Astrocyte of the spinal cord (primary cell): ENCODE measurements at places on chromosomes 6 and 20.

DNA sequence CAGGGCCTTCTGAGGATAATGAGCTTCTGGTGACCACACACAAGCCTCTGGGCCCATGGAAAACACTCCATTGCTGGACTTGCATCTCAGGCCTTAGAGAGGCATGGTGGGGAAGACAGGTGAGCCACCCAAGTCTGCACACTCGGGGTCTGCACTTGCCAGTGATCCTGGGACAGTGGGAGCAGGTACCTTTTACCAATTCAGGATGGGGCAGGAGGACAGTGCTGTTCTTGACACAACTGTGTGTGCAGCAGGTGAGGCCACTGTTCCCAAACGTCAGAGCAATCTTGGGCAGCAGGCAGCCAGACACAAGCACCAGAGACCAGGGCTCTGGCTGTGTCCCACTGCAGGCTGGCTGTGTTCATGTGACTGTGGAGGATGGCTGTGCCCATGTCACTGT is 221.3 kb downstream of the ERMARD start:
- no peak for DNase-seq

- DNase-seq, result no peak
Measured at GRCh38 chr20:44598423-44599305, 16.3 kb downstream of the PKIG start.

DNA sequence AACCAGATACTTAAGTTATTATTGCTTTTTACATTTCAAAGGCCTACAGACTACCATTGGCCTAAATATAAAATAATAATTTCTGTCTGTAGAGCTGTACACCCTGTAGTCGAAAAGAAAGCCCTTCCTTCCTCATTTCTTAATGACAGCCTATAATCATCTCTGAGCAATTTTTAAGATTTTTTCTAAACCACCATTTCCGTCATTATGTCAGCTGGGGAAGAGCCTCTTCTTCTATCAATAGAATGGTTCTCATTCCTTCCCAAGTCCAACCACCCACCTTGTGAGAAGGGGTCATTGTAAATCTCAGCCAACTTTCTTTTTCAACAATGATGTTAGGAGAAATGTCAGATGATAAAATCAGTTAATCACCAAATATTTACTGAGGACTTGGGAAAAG is 91.8 kb downstream of the PLEKHG1 start:
- no peak for DNase-seq

GRCh38 chr20:22307409-22307808 is 277.0 kb downstream of the FOXA2 start:
- no peak for DNase-seq

- no peak for DNase-seq
Measured at GRCh38 chr6:111899531-111899930, 26.3 kb upstream of the FYN start.

DNA sequence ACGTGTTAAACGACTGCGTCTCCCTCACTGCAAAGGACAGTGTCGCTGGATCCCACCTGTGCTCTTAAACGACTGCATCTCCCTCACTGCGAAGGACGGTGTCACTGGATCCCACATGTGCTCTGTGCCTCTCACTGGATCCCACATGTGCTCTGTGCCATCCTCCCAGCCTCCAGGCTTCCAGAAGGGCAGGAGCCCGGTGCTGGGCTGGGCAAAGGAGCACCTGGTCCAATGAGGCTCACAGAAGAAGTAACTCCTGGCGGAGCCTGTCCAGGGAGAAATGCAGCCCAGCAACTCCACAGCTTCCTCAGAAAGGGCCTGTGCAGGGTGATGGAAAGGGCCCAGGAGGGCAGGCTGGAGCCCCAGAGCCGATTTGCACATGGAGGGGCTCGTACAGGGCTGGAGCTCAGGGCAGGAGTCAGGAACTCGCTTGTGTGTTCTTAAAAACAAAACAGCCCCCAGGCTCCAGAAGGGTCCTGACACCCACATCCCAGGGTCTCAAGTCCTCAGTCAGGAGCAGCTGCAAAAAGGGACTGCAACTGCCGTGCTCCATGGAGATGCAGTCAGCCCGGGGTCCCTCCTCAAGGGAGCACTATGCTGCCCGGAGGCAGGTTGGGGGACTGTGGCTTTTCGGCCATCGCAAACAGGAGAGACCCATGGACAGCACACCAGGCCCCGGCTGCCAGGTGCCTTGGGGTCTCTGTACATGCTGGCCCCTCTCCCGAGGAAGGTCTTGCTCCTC is 52.7 kb downstream of the DLL1 start:
- DNase-seq, result no peak

DNA sequence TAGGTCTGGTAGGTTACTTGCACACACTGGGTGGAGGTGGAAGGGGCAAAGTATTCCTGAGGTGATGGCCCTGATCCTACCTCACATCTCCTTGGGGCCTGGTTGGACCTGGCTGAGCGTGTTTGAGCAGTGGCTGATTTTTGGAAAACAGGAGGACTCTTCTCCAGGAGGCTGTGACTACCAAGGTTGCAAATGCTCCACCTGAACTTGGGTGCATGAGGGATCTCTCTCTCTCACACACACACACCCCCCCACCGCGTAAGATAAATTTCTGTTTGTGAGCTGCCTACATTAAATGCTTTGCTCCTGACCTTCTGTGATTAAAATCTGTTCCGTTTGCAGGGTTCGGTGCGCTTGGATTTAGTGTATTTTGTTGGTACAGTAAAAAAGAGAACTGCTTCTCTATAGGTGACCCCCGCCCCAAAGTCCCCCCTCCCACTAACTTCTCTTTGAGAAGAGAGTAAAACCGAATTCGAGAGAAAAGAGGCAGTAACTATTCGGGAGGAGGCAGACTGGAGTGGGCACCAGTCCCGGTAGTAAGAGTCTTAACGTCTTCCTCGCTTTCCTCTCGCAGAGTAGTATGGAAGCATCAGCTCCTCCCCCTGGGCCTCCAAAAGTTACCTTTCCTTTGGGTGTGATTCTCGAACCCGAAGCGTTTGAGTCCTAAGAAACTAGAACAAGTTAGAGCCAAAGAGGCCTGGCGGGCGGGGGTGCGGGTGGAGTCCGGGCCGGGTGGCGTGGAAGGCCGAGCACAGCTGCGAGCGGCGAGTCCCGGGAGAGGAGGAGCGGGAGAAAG is 585 bp upstream of the DSE start:
- peak; percentile 83 for DNase-seq

- peak; percentile 62 for DNase-seq
Measured at GRCh38 chr6:161374971-161375873, 101.4 kb upstream of the AGPAT4 start.

DNA sequence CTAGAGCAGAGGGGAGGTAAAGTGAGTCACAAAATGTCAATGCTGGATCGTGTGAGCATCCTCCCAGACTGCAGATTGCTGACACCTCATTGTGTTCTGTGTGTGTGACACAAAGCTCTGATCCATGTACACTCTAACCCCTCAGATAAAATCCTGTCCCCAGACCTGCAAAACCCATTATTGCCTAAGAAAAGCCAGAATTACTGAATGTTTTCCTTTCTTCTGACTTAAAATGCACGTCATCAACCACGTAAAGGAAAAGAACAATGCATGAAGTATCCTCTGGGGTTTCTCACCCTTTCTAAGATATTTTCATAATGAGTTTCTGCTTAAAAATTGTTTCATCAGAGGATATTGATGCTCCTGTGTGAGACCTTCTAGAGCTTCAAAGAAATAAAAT is 218.0 kb upstream of the PREP start:
- peak; percentile 32 for DNase-seq

- DNase-seq, result no peak
Measured at GRCh38 chr6:46648869-46649492, 3.6 kb downstream of the CYP39A1 start.

- DNase-seq, result no peak
Measured at GRCh38 chr20:22159276-22159675, 425.1 kb downstream of the FOXA2 start.

- no peak for DNase-seq
Measured at GRCh38 chr6:135546206-135546605, 48.7 kb upstream of the AHI1 start.

- DNase-seq, result no peak
Measured at GRCh38 chr6:10458287-10458686, 43.4 kb upstream of the TFAP2A start.

DNA sequence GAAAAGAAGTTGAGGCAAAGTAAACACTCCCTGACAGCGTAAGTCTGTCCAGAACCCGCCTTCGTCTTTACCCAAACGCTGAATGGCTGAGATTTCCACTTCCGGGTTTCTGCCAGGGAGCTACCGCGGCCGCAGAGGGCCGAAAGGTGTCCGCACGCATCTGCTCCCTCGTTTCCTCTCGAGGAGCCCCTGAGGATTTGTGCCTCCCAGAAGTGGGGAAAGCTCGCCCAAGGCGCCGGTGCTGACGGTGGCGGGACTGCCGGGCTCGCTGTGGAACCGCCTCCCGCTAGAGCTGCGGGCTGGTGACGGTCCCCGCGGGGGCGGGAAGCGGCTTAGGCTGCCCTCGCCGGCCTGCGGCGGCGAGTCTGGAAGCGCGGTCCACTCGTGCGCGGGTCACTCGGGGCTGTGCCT is 1760.2 kb upstream of the DEFB115 start:
- no peak for DNase-seq

DNA sequence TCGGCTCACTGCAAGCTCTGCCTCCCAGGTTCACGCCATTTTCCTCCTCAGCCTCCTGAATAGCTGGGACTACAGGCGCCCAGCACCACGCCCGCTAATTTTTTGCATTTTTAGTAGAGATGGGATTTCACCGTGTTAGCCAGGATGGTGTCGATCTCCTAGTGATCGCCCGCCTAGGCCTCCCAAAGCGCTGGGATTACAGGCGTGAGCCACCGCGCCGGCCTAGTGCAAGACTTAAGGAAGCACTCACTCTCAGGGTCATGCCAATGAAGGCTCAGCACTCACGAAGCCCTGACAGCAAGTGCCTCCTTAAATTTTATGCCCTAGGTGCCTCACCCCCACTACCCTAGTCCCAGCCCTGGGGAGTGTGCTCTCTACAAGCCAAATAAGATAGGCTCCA is 4.7 kb upstream of the DOK5 start:
- DNase-seq, result no peak

DNA sequence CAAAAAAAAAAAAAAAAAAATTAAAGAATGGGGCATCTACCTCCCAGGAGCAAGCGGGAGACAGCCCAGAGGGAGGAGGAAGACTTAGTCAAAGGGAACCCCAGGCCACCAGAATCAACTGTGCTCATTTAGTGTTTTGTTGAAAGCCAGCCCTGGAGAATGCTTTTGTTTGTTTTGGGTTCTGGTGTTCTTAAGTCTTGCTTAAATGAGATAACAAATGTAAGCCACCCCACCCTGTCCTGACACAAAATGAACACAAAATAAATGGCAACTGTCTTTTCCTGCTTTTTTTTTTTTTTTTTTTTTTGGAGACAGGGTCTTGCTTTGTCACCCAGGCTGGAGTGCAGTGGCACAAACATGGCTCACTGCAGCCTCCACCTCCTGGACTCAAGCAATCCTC is 165.0 kb upstream of the JARID2 start:
- no peak for DNase-seq

- DNase-seq, result peak; percentile 27
Measured at GRCh38 chr6:117906507-117906957, 532 bp upstream of the SLC35F1 start.

DNA sequence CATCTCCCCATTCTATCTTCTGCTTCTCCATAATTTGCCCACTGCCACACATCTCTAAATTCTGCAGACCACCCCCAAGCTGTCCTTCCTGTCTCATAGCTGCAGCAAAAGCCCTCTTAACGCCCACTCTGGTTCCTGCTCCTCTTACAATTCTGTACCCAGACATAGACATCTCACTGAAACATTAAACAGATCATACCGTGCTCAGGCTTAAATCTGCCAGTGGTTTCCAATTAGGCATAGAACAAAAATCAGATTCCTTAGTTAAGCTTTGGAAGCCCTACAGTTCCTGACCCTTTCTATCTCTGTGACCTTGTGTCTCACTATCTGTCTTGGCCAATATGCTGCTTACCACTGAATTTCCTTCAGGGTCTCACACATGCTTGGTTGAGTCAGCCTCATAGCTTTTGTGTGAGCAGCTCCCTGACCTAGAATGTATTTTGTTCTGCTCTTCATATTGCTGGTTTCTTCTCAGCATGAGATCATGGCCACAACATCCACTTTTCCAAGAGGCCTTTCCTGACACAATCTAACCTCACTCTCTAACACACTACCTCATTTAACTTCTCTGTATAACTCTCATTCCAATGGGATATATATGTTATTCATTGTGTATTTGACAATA is 749.7 kb downstream of the MAFB start:
- DNase-seq, result peak; percentile 44

GRCh38 chr20:32839982-32840285 is 18.8 kb upstream of the EFCAB8 start:
- no peak for DNase-seq

DNA sequence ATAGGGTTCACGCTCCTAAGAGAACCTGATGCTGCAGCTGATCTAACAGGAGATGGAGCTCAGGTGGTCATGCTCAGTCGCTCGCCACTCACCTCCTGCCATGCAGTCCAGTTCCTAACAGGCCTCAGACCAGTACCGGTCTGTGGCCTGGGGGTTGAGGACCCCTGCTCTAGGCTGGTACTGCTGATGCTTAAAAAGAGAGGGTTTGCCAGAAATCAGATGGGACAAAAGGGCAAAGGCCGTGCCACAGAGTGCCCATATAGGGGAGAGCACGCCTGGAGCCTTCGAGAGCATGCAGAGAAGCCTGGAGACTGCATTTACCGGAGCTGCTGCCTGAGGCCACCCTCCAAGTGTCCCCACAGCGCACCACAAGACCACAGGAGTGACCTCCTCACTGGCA is 75.5 kb downstream of the PTPN1 start:
- DNase-seq, result no peak

DNA sequence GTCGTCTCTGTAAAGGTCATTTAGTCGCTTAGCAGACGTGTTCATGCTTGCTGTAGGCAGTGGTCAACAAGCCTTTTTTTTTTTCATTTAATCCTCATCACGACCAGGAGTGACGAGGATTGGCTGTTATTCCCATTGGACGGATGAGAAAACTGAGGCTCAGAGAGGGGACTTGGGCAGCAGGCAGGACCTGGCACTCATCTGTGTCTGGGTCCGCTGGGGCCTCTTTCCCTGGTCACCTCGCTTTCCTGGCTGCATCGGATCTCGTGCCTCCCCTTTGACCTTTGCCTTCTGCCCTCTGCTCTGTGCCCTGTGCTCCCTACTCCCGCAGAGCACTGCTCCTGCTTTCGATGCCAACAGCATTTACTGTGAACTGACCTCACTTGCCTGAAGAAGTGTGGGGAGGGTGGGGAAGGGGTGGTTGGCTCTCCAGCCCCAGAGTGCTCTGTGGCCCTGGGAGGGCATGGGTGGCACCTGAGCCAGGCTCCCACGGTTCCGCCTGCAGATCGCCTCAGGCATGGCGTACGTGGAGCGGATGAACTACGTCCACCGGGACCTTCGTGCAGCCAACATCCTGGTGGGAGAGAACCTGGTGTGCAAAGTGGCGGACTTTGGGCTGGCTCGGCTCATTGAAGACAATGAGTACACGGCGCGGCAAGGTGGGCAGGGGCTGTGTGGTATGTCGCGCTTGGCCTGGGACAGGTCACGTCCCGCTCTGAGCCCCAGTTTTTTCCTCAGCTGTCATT is 56.2 kb downstream of the SRC start:
- no peak for DNase-seq
